ENCODE measurements at places on chromosomes 16 and 17.
A peak's percentile ranks its signal among the peaks of the same experiment; 100 is the strongest.

DNA sequence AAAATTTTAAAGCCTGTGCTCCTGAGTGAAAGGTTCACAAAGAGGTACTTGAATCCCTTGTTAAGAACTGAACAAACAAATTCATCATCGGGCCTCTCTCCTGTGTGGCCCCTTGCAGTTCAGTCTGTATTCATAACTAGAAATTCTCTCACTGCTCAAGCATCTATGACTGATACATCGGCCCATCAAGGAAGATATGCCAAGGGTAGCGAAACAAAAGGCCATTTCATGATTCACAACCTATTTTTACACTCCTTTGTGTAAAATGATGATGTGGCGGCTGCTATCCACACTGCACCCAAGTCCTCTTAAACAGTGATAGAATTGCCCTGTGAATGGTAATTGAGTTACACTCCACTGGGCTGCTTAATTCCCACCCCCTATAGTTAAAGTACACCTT, 204.6 kb downstream of the STX8 start:
- DNase-seq = no peak

GRCh38 chr17:75260641-75261335, 618 bp downstream of the GGA3 start:
- DNase-seq = peak; percentile 51

GRCh38 chr17:50379351-50380132, 6.5 kb downstream of the EME1 start:
- DNase-seq = no peak

DNA sequence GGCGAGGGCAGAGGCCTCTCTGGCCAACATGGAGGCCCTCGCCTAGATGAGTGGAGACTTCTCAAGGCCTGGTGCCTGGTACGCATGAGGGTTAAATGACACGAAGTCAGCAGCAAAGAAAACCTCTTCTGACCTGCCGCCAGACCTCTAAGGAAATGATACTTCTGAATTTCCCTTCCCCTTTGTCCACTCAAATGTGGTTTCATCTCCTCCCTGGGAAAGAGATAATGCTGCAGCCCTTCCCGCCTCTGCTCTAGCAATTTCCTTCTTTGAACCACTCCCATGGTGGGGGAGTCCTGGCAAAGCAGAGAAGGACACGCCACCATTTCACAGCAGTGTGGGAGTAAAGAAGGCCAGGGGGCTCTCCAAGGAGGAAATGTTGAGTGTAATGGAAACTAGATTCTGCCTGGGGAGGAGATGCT, 65.7 kb upstream of the BCAR1 start:
- no peak for DNase-seq

DNA sequence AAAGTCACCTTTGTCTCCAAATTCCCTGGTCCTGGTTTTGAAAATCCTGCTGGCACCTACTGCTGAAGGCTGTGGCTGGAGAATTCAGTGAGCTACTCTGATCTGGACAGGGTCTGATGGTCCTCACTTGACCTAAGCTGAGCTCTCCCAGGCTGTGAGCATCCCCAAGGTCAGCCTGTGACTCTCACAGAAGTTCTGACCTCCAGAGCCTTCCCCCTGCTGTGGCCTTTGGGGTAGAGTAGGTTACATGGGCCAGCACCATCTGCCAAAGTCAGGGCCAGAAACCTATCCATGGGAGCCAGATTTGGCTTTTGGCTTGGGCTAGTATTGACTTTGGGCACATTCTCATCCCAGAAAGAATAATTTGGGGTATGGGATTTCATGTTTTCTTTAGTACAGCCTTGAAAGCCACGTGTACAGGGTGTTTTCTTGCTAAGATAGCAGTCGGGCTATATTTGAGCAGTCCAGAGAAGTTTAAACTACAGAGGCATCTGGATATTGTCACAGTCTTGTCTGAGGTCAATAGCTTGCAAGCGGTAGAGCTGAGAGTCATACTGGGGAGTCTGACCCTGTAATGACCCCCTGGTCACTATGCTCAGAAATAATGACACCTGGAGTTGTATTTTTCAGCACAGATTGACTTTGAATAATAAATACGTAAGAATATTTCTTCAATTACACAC, 6.2 kb upstream of the AGRP start:
- DNase-seq = no peak

- peak; percentile 74 for DNase-seq
These were observed at the start of gene MRC2 for GRCh38 chr17:62627219-62627903. TSS of gene MRC2 (plus strand) at chr17:62627670. CDS start at chr17:62627803, 133 bp downstream.

- no peak for DNase-seq
These were observed 152.9 kb downstream of the RGS9 start for GRCh38 chr17:65290056-65290455.

GRCh38 chr17:42422958-42423712, at the start of gene CAVIN1:
TSS of gene CAVIN1 (minus strand) at chr17:42423256. CDS start at chr17:42423097, 159 bp downstream.
- DNase-seq = no peak

DNA sequence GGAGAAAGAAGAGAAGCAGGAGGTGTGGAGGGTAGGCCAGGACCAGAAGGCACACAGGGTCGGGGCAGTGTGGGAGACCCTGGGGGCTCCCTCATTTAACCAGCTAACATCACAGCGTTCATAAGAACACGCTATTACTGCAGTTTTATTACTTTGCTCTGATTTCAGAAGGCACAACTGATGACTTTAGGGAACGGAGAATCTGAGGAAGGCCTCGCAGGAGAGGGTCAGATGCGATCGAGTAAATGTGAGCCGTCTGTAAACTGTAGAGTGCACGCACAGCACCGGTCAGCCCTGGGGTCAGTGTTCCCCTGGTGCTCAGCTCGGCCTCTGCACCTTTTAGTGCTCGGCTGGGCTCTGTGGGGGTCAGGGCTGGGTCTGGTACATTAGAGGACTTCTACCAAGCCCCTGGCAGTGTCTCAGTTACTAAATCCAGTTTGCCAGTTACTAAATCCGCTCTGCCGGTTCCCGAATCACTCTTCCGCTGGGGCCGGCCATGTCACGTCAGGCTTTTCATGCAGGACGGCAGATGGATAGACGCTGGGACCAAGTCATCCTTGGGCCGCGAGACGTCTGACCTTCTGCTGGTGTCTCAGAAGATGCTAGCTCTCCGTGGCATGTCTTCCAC, 325.9 kb downstream of the SEC14L1 start:
- DNase-seq = no peak

GRCh38 chr16:12458591-12459358, 344.9 kb downstream of the CPPED1 start:
- peak; percentile 41 for DNase-seq

DNA sequence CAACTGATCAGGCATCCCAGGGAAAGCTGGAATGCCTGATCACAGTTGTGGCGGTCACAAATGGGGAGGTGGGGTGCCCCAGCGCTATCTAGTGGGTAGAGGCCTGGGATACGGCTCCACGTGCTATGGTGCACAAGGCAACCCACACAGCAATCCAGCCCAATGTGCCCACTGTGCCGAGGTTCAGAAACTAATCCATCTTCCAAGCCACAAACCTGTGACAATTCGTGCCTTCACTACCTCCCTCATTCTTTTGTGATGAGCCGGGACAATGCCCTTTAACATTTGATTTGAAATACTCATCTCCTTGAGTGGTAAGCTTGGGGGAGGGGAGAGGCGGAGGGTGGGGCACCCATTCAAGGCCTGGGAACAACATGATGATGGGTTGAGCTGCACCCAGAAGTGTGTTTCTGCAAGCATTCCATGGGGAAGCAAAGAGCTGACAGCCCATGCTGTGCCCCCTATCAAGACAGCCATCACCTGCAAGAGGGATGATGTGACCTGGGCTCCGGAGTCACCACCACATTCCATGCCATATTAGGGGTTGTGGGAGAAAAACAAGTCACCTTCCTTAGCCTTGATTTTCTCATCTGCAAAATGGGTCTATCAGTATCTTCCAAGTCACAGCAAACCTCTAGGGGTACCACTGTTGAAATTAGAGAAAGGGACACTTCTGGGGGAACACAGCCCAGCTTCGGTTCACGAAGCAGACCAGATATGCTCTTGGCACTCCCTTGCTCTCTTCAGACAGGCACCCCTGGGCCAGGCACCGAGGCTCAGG, 3.7 kb downstream of the ELOB start:
- no peak for DNase-seq

DNA sequence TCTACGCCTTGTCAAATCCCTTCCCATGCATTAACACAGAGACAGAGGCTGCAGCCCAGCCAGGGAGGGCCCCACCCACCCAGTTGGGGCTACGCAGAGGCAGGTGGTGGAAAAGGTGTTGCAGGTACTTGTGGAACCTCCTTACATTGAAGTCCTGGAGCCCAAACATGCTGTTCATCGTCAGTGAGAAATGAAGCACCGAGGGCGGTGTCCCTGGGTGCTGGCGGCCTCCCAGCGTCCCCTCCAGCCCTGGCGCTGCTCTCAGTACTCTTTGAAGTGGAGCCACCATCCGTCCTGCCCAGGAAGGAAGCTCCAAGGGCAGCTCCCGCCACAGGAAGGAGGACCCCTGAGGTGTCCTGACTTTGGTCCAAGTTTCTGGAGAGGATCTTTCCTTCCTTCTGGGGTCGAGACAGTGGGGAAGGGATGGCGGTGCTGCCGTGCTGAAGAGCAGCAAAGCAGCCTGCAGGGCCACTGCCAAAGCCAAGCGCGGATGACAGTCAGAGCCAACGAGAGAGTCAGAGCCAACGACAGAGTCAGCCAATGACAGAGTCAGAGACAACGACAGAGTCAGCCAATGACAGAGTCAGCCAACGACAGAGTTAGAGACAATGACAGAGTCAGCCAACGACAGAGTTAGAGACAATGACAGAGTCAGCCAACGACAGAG, 23.4 kb downstream of the LMF1 start:
- DNase-seq = no peak

DNA sequence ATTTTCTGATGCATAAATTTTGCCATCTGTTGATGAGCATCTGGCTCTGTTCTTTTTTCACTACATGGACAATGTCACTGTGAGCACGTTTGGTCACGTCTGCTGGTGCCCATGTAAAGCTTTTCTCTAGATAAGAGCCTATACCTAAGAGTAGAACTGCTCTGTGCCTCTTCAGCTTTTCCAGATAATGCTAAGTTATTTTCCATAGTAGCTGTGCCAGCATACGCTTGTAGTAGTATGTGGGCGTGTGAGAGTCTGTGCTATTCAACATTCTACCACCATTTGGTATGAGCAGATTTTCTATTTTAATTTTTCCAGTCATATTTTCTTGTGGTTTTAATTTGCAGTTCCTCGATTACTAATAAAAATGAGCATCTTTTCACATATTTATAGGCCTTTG, 33.2 kb downstream of the VPS35L start:
- no peak for DNase-seq

GRCh38 chr16:3618769-3619141, 7.3 kb upstream of the SLX4 start:
- DNase-seq = no peak

- DNase-seq = no peak
These were observed 64.1 kb upstream of the SREBF1 start for GRCh38 chr17:17900615-17901520.

GRCh38 chr16:77917971-77918370, 104.4 kb upstream of the CLEC3A start:
- no peak for DNase-seq

DNA sequence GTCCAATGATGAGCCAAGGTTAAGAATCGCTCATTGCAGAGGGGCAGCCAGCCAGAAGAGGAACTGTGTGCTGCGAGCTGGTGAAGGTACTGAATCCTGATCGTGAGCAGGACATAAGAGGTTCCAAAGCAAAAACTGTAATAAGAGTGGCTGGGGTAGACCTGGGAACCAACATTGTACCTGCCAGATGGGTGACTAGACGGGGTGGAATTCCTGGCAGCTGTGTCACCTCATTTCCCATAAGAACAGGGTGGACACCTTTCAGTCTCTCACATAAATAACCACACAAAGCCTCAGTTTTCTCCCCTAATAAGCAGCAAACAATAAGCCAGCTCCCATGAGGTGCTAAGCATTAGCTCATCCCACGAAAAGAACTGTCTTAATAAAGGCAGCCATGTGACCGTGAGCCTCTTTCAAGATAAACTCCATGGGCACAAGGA, 290.3 kb downstream of the SOX9 start:
- DNase-seq = no peak

- DNase-seq = no peak
These were observed 74.5 kb upstream of the RCVRN start for GRCh38 chr17:9979463-9979995.

- no peak for DNase-seq
These were observed 32.3 kb upstream of the EMP2 start for GRCh38 chr16:10612649-10613179.

DNA sequence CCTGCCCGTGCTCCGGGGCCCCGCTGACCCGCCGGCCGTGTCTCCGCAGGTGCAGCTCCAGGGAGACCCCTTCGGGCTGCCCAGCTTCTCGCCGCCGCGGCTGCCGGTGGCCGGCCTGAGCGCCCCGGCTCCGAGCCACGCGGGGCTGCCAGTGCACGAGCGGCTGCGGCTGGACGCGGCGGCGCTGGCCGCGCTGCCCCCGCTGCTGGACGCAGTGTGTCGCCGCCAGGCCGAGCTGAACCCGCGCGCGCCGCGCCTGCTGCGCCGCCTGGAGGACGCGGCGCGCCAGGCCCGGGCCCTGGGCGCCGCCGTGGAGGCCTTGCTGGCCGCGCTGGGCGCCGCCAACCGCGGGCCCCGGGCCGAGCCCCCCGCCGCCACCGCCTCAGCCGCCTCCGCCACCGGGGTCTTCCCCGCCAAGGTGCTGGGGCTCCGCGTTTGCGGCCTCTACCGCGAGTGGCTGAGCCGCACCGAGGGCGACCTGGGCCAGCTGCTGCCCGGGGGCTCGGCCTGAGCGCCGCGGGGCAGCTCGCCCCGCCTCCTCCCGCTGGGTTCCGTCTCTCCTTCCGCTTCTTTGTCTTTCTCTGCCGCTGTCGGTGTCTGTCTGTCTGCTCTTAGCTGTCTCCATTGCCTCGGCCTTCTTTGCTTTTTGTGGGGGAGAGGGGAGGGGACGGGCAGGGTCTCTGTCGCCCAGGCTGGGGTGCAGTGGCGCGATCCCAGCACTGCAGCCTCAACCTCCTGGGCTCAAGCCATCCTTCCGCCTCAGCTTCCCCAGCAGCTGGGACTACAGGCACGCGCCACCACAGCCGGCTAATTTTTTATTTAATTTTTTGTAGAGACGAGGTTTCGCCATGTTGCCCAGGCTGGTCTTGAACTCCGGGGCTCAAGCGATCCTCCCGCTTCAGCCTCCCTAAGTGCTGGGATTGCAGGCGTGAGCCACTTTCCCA, 5.9 kb downstream of the CTF1 start:
- DNase-seq = peak; percentile 56

GRCh38 chr16:53913099-53913870, 209.3 kb downstream of the FTO start:
- no peak for DNase-seq

- no peak for DNase-seq
These were observed 3.8 kb upstream of the EXOSC6 start for GRCh38 chr16:70255574-70255973.

GRCh38 chr17:49830605-49831004, 17.3 kb downstream of the TAC4 start:
- DNase-seq = no peak

DNA sequence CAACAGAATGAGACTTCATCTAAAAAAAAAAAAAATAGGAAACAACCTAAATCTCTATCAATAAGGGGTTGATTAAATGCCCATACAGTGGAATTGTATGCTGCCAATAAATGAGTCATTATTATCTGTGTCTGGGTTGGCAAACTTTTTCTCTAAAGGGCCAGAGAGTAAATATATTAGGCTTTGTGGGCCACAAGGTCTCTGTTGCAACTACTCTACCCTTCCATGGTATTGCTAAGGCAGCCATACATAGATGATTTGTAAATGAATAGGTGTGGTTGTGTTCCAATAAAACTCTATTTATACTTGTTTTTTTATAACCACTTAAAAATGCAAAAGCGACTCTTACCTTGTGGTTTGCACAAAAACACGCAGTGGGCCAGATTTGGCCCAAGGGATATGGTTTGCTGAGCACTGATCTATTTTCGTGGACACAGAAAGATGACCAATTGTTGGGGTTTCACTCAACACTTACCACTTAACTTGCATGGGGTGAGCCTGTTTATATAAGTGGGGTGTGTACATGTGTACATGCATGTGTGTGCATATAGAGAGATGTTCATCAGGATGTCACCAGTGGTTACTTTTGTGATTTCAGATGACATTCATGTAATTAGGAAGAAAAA, 12.4 kb upstream of the IL4R start:
- no peak for DNase-seq
